GM06990 (cell line): ENCODE measurements at places on chromosomes 4 and X.

DNA sequence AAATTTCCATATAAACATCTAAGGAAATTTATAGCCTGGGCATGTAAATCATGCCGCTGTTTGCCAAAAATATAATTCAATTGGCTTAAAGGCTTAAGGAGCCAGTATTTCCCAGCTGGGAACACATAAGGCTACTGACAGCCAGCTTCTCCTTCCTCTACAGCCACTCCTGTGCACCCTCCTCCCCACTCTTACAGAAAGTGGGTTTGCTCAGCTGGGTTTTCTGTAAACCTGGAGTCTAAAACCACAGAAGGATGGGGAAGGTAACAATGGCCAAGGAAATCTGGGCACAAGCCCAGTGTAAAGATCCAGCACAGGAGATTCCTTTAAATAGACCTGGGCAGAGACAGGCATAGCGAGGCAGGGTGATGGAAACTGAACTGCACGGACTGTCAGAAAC is 18.5 kb downstream of the ACSL1 start:
- no peak for DNase-seq

- no peak for DNase-seq
Observed at GRCh38 chrX:154140206-154140605, 3.8 kb upstream of the OPN1LW start.

DNA sequence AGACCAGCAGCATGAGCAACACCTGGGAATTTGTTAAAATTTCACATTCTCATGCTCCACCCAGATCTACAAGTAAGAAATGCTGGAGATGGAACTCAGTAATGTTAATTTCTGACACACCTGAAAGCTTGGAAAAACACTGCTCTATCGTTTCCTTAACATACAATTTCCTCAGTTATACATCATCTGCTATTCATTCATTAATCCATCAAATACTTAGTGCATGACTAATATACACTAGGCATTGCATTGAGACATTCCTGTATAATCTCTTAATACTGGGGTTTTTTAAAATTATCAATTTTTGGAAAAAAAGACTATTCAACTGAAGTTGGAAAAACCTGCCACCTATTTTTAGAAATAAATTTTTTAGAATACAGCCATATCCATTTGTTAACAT is 106.1 kb downstream of the CHM start:
- no peak for DNase-seq

- peak; percentile 24 for DNase-seq
Observed at GRCh38 chr4:1693131-1693896, 9.2 kb upstream of the FAM53A start.

GRCh38 chrX:40462795-40463194 is 118.0 kb upstream of the ATP6AP2 start:
- DNase-seq: no peak

DNA sequence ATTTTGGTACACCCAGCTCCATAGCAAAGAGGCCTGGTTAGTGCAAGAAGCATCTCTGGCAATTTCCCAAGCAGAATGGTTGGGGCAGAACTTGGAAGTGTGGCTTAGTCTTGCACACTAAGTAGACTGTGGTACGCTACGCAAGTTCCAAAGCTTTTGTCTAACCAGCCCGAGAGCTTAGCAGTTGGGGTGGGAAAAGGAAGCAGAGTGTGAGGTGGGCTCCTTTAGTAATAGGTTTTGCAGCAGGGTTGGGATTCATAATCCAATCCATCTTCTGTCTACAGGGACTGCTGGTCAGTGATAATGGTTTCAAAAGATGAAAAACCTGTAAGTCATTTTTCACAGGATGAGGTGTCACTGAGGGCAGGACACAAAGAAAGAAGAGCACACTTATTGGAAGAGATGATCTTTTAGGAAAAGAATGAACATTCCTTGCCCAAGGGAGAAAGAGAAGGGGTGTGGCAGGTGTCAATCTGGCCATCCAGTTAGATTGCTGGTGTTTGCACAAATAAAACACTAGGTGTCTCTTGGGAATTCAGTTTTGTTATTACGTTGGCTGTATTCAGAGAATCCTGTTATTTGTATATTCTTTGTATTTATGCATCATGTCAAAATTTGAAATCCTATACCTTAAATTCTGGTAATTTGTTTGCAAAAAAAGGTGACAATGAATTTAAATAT is 244.3 kb downstream of the GPAT3 start:
- DNase-seq: no peak

GRCh38 chr4:98664959-98665358 is 6.5 kb upstream of the TSPAN5 start:
- DNase-seq: no peak

- DNase-seq: peak; percentile 77
Observed at GRCh38 chrX:155263854-155264628, at the start of gene RAB39B. Gene RAB39B, minus strand, starts transcription at chrX:155264491. Its CDS starts 203 bp downstream, at chrX:155264288.

DNA sequence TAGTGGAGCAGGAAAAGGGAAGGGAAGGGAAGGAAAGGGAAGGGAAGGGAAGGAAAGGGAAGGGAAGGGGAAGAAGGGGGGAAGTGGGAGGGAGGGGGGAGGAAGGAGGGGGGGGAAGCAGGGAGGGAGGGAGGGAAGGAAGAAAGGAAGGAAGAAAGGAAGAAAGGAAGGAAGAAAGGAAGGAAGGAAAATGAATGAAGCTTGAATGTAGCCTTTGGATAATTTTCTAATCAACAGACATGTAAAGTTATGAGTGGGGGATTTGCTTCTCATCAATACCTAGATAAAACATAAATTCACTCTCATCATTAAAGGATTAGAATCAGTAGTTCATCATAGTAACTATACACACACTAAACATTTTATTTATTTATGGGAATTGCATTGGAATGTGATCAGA is 446.9 kb upstream of the FAM241A start:
- DNase-seq: no peak
